Upper lobe of left lung (tissue), 6 donors: ENCODE measurements at places on chromosomes 1 and 21. TPM values are rescaled to one million over a fixed set of nuclear protein-coding genes. Genes with fewer than 3 reads are reported as not detected.

- DNase-seq, result no peak
These were observed 51.4 kb downstream of the TP53BP2 start for GRCh38 chr1:223794136-223794880.

The SHISA4 gene
- total RNA-seq, result 12.8 TPM

The SSBP3 gene
- total RNA-seq, result 35.6 TPM

GRCh38 chr21:28402616-28402989 is 590.1 kb downstream of the LTN1 start:
- no peak for DNase-seq

- DNase-seq, result peak; percentile 93
These were observed at the start of gene BACH1 for GRCh38 chr21:29298348-29299045. BACH1 (plus strand) TSS chr21:29298922; CDS start chr21:29321281, 22,359 bp downstream.

The SYNC gene
- 33.5 TPM for total RNA-seq

DNA sequence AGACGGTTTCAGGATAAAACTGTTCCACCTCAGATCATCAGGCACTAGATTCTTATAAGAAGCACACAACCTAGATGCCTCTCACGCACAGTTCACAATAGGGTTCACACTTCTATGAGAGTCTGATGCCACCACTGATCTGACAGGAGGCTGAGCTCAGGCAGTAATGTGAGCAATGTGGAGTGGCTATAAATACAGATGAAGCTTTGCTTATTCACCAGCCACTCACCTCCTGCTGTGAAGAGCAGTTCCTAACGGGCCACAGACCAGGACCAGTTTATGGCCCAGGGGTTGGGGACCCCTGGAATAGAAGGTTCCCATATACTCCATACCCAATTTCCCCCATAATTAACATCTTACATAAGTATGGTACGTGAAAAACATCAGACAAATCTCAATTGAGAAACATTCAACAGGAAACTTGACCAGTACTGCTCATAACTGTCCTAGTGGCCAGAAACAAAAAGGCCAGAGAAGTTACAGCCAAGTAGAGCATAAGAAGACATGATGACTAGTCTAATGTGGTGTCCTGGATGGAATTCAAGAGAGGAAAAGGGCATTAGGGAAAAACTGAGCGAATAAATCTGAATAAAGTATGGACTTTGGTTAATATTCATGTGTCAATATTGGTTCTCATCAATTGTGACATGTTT is 24.7 kb upstream of the IGSF5 start:
- DNase-seq, result no peak

The CEP85 gene
- 10.6 TPM for total RNA-seq

The CCSAP gene
- total RNA-seq, result 5.0 TPM

The SPRR2D gene
- total RNA-seq, result not detected

The S100B gene
- not detected for total RNA-seq

DNA sequence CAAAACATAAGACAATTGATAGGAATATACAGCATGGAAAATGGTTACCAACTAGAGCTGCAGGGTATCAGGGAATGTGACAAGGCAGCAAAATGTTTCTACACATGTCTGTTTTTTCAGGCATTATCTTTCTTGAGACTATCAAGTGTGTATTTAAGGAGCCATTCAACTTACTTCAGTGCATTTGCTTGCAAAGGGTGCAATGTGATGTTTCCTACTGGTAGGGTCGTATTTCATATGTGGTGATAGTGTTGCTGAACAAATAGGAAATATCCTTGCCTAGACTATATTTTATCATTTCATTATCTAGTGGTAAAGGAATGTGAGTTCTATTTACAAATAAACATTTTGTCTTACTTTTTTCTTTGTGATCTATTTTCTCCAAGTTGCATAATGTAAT is 42.4 kb downstream of the PTPRC start:
- no peak for DNase-seq

- DNase-seq, result no peak
These were observed 16.7 kb downstream of the SOAT1 start for GRCh38 chr1:179310291-179310690.

DNA sequence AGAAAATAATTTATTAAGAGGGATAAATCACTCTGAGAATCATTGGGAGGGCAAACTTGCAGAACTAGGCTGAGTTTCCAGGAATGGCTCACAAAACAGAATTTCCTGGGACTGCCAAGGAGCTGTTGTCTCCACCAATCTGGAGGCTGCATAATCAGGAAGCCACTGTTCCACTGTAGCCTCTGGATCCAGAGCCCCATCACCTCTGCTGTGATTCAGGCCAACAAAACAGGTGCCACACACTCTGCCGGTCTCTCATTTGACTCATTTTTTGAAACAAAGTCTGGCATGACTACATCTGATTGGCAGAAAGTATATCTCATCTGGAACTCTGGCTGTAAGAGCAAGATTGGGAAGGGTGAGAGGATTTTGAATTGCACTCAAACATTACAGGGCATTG is 178.9 kb upstream of the C1orf105 start:
- DNase-seq, result no peak

DNA sequence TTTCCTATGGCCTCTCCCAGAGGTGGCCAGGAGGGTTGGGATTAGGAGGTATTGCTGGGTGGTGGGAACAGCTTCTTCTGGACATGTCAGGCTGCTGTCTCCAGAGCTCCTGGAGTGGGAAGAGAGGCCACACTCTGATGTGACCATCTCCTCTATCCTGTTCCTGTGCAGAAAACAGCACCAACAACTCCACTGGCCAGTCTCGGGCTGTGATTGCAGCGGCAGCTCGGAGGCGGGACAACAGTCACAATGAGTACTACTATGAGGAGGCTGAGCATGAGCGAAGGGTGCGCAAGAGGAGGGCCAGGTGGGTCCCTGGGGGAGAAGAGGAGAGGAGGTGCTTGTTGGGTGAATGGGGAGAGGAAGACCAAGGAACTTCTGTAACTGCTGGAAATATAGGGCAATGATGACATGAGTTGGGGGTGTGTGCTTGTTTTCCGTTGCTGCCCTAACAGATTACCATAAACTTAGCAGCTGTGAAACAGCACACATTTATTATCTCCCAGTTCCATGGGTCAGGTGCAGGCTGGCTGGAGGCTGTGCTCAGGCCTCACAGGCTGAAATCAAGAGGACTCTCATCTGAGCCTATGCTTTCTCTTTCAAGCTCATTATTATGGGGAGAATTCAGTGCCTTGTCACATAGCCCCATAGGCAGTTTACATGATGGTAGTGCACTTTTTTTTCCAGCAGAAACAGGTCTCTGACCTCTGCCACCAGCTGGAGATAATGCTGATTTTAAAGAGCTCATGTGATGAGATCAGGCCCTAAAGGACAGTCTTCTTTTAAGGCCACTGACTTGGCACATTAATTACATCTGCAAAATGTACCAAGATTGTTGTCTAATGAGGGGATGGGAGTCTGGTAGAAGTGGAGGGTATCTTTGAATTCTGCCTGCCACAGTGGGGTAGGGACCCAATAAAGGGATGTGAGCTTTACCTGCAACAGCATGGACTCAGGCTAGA is 20.8 kb downstream of the VANGL2 start:
- no peak for DNase-seq

DNA sequence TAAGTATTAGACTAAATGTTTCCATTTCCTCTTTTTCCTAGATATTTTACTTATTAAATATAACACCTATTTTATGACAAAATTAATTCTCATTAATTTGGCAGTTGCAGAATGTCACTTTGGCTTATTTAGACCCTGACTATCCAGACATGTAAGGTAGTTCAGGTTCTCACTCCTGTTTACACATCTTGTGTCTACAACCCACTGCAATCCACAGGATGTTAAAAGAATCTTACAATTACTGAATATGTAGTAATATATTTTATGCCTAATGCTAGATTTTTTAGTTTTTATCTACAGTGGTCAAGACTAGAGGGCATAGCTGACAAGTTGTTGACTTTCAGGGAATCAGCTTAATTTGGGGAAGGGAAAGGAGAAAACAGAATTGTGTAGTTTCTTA is 346.7 kb downstream of the USP25 start:
- DNase-seq, result no peak

DNA sequence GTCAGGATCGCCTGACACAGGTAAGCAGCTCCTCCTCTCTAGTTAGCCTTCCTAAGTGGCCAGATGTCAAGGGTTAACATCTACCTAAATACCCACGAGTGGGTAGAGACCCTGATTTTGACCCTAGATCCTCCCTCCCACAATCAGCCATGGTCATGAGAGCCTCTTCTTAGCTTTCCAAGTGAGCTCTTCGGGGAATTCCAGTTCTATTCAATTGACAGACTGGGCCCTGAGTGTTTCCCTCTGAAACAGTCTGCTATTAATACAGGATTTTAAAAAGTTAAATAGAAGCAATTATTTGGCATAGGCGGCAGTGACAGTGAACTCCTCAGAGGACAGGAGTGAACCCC is 28.1 kb downstream of the C2CD2 start:
- DNase-seq, result no peak

The C4BPB gene
- total RNA-seq, result 12.2 TPM

The NBPF6 gene
- total RNA-seq, result not detected

DNA sequence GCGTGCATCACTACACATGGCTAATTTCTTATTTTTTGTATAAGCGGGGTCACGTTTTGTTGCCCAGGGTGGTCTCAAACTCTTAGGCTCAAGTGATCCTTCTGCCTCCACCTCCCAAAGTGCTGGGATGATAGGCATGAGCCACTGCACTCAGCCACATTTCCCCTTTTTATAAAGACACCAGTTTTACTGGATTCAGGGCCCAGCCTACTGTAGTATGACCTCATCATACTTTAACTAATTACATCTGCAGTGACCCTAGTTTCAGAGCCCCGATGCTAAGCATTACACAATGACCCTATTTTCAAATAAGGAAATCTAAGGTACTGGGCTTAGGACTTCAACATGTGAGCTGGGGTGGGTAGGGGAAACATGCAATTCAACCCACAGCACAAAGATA is 31.8 kb upstream of the ENAH start:
- no peak for DNase-seq

DNA sequence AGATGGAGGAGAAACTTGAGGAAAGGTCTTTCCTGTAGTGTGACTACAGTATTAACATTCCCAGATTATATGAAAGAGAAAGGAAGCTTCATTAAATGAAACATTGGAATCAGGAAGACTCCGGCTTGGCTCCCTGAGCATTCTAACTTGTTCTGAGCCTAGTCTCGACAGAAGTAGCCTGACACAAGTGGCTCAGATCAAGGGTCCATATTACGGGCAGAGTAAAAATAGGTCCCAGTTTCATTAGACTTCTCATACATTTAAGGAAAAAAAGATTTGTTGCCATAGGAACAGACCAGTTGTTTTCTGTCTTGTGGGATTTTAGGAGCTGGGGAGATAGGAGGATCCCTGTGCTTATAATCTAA is 12.8 kb downstream of the SMAP2 start:
- DNase-seq, result no peak

DNA sequence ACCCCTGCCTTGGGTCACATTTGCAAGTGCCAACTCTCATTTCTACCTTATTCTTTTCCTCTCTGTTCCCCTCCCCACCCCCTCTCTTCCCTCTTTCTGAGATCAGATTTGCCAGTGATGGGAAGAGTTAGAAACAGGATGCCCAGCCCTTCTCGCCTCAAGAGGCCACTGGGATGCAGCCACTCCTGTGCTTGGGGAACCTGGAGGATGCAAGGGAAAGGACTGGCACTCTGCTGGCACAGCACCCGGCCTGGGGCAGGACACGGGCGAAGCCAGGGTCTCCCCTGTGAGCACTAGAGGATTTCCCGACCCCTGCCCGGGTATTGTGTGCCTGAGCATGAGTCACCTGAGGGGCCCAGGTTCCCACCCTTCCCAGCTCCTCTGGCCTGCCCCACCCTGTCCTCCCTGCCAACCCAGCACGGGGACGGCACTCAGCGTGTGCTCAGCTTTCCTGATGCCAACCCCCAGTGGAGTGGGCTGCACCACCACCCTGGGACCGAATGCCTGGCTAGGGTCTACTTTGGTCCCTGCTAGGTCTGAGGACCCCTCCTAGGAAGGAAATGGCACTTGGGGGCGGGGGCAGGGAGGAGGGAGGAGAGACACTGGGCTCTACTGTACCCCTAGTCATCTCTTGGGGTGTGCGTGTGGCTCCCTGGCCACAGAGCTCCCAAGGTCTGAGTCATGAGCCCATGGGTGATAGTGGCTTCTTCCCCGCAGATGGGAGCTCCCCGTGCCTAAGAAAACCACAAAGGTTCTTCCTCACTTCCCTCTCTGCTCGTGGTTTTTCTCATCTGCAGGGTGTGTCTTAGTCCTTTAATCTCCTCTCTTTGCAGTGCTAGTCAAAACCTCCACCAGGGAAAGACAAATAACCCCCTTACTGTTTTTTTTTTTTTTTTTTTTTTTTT is 12.4 kb downstream of the LMNA start:
- DNase-seq, result peak; percentile 71

- no peak for DNase-seq
These were observed 38.5 kb downstream of the DISC1 start for GRCh38 chr1:231665101-231665500.

GRCh38 chr1:87785386-87785785 is 456.7 kb downstream of the LMO4 start:
- DNase-seq, result no peak
